ENCODE measurements at places on chromosomes 12 and 14. TPM values are rescaled to one million over a fixed set of nuclear protein-coding genes. Genes with fewer than 3 reads are reported as not detected.

The CEP170B gene
- total RNA-seq = 80.4 TPM

The MYH6 gene
- total RNA-seq = not detected

The CCDC197 gene
- total RNA-seq = not detected

The MGAT4C gene
- 0.98 TPM for total RNA-seq

The DHH gene
- 1.2 TPM for total RNA-seq

The C12orf56 gene
- total RNA-seq = 1.8 TPM

The RILPL1 gene
- total RNA-seq = 6.2 TPM

The SRGAP1 gene
- 52.0 TPM for total RNA-seq

The ANG gene
- total RNA-seq = 1.7 TPM

The IRAK3 gene
- 3.9 TPM for total RNA-seq

The RDH16 gene
- total RNA-seq = 0.74 TPM

The PROX2 gene
- total RNA-seq = not detected

The BEGAIN gene
- total RNA-seq = 7.0 TPM

The EXOC3L4 gene
- 0.81 TPM for total RNA-seq

The ALX1 gene
- 3.8 TPM for total RNA-seq

The RNF212B gene
- not detected for total RNA-seq

The CCDC175 gene
- not detected for total RNA-seq

The CEBPE gene
- not detected for total RNA-seq

The EMP1 gene
- total RNA-seq = not detected

The DEPDC4 gene
- total RNA-seq = 2.0 TPM

The SLC24A4 gene
- total RNA-seq = 0.34 TPM

The KCNC2 gene
- 11.6 TPM for total RNA-seq

The IFT43 gene
- total RNA-seq = 30.2 TPM

The SUPT16H gene
- 97.6 TPM for total RNA-seq

The STXBP6 gene
- total RNA-seq = 0.49 TPM

The MSI1 gene
- total RNA-seq = 229 TPM

The HCAR3 gene
- total RNA-seq = not detected

The C14orf39 gene
- total RNA-seq = 1.4 TPM

The ETFBKMT gene
- total RNA-seq = 2.2 TPM

The MUCL1 gene
- total RNA-seq = not detected

The PUS1 gene
- 28.1 TPM for total RNA-seq

The TBC1D30 gene
- total RNA-seq = 15.2 TPM

The C12orf43 gene
- total RNA-seq = 20.2 TPM

The BHLHE41 gene
- total RNA-seq = 3.6 TPM

The MYF5 gene
- not detected for total RNA-seq

The PRPH gene
- 2,189 TPM for total RNA-seq

The PLXNC1 gene
- total RNA-seq = 4.9 TPM

The RASAL1 gene
- total RNA-seq = not detected

The BDKRB2 gene
- total RNA-seq = 3.8 TPM

The PTHLH gene
- total RNA-seq = 1.1 TPM

Measured in glutamatergic neuron (in vitro differentiated cells).